Psoas muscle (tissue), 8 donors: ENCODE measurements at places on chromosomes 13 and 19. TPM values are rescaled to one million over a fixed set of nuclear protein-coding genes. Genes with fewer than 3 reads are reported as not detected.

DNA sequence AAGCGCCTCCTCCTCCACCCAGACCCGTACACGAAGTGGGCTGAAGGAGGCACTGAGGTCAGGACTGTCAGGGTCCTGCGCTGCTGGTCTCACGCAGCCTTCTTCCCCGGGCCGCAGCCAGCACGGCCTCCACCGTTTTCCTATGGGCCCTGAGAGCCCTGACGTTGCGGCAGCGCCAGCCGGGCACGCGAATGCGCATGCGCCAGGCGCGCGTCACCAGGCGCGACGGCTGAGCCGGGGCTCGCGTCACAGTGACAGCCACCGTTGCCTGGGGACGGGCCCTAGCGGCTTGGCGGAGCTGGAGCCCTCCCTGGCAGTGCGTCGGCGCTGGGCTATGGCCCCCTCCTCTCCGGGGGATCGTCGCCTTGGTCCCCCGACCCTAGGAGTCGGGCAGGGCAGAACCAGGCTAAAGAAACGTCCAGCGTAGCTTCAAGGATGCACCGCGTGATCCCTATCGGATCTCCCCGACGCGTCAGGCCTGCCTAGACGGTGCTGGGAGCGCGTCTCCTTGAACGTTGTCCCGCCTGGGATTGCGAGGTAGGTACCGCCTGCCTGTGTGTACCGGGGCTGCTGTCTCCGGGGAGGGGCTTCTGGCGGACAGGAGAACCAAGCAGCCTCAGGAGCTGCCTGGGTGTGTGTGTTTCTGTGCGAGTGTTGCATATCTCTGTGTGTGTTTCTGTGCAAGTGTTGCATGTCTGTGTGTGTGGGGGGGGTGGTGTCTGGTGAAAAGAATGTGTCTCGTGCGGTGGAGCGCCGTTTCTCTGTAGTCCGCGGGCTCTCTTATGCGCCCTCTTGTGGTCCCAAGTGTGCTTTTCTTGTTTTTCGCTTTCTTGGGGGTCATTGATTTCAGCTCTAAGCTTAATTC is 43.2 kb downstream of the ZNF571 start:
- no peak for DNase-seq

GRCh38 chr13:101881593-101881992 is 429.1 kb downstream of the ITGBL1 start:
- DNase-seq: no peak

DNA sequence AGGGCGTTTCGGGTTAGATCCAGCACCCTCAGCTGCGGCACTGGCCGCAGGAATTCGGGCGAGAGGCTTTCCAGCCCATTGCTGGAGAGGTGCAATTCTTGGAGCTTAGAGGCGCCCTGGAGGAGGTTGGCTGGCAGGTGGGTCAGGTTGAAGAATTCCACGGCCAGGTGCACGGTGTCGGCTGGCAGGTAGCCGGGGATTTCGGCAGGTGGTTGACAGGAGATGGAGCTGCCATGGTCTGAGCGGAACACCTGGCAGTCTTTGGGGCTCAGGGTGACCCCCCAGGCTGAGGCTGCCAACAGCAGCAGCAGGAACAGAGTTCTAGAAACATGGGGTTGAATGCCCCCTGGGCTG is 1.3 kb downstream of the LRG1 start:
- DNase-seq: no peak

DNA sequence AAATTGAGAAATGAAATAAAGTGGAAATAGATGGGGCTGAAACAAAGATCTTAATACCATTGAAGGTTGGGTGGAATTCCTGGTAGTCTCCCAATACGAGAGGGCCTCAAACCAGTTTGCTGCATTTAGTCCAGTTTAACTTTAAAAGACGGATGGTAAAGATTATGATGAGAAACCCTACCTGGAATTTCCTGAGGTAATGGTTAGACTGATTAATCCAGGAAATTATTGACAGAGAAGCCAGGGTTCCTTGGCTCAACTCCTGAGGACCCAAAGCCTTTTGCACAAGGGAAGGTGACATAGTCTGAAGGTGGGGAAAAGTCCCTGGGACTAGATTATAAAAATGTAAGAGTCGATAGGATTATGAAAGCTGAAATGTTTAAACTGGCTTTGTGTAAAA is 133.2 kb upstream of the SLITRK5 start:
- no peak for DNase-seq

DNA sequence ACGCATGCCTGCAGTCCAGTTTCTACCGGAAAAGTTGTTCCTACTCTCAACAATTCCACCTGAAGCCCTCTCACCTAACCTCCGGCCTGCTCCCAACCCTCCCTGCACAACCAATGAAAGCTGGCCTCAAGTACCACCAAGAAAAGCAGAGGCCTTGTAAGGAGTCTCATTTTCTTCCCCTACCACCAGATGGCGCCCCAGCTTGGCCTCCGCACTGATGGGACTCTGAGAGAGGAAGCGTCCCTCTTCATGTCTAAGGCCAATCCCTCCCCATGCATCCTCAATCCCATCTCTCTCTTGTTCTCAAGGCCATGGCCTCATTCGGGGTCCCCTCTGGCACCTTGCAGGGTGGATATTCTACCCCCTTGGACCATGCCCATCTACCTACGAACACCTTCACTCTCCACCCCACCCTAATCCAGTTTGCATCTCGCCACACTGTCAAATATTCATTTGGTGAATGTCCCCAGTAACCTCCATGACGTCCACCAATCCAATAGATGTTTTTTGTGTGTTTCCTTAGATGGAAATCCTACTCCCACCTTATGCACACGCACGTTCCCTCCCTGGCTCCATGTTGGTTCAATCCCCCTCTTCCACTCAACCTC is 412.8 kb downstream of the ZNF536 start:
- peak; percentile 48 for DNase-seq

- no peak for DNase-seq
Measured at GRCh38 chr19:7931221-7932061, 5.5 kb upstream of the CTXN1 start.

GRCh38 chr13:101626925-101627555 is 174.6 kb downstream of the ITGBL1 start:
- no peak for DNase-seq

The KLF1 gene
- 0.34 TPM for total RNA-seq

The MPND gene
- 16.4 TPM for total RNA-seq

The APOC4 gene
- total RNA-seq: not detected
